GM23248 (cell line): ENCODE measurements at places on chromosomes 2 and 18. TPM values are rescaled to one million over a fixed set of nuclear protein-coding genes. Genes with fewer than 3 reads are reported as not detected.

CSRNP3 gene
- total RNA-seq: 0.43 and 1.1 TPM in 2 replicates

RGPD3 gene
- 0.13 and 0.43 TPM in 2 replicates for total RNA-seq

SOX11 gene
- total RNA-seq: under 0.01 and 0.13 TPM in 2 replicates

CCDC68 gene
- 0.11 TPM in 1 of 2 replicates, not detected in the other for total RNA-seq

CAPN10 gene
- total RNA-seq: 13.3 and 29.5 TPM in 2 replicates

SLC5A7 gene
- not detected in 2 replicates for total RNA-seq

DNA sequence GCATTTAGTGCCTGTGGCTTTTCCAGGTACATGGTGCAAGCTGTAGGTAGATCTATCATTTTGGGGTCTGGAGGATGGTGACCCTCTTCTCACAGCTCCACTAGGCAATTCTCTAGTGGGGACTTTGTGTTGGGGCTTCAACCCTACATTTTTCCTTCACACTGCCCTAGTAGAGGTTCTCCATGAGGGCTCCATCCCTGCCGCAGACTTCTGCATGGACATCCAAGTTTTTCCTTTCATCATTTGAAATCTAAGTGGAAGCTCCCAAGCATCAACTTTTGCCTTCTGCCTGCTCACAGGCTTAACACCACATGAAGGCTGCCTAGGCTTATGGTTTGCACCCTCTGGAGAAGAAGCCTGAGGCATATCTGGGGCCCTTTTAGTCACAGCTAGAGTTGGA, 492.7 kb downstream of the PIK3C3 start:
- no peaks in the 10 kb centered on the region; the same call in none of the 2 replicates for H3K27me3 ChIP-seq
- no peaks in the 10 kb centered on the region for H3K36me3 ChIP-seq
- H3K27ac ChIP-seq: no peak overlapping the region
- no peak overlapping the region for H3K4me3 ChIP-seq
- no peak for DNase-seq

- H3K4me3 ChIP-seq: no peak overlapping the region
- H3K4me1 ChIP-seq: peaks cover 10% of the 10 kb centered on the region
- H3K27me3 ChIP-seq: no peaks in the 10 kb centered on the region
These were observed 13.4 kb downstream of the NPAS2 start for GRCh38 chr2:100833331-100833730.

- no peak for DNase-seq
- H3K27ac ChIP-seq: no peak overlapping the region
- no peak overlapping the region for H3K4me3 ChIP-seq
These were observed 122.0 kb upstream of the COPS8 start for GRCh38 chr2:236963631-236964182.

DNA sequence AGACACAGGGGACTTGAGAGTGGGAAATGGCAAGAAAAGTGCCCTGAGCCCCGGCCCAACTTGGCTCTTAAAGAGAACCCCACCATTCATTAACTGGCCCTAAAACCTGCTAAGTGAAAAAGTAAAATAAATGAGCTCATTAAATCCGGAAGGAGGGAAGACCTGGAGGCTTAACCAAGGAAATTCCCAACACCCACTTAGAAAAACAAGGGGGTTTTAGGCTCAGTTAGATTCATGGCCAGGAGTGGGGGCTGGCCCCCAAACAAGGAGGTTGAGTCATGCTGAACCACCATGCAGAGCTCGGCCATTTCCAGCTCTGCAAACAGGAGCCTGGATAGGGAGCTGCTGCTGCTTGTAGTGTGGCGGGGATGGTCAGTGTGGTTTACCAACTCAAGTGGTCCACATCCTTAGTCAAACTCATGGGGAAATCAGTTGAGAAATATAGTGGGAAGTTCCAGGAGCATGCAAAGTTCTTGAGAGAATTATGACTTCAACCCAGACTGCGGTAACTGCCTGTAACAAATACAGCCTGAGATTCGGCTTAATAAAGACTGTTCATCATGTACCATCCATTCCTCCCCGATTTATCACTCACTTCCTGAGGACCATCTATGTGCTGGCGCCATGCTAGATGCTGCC, 39.7 kb upstream of the MRPL19 start:
- peak overlapping the region; percentile 98 for H3K27ac ChIP-seq
- peak; percentile 62 for DNase-seq
- peaks cover 68% of the 10 kb centered on the region for H3K4me1 ChIP-seq
- no peaks in the 10 kb centered on the region for H3K36me3 ChIP-seq
- H3K4me3 ChIP-seq: peak overlapping the region; percentile 32

DNA sequence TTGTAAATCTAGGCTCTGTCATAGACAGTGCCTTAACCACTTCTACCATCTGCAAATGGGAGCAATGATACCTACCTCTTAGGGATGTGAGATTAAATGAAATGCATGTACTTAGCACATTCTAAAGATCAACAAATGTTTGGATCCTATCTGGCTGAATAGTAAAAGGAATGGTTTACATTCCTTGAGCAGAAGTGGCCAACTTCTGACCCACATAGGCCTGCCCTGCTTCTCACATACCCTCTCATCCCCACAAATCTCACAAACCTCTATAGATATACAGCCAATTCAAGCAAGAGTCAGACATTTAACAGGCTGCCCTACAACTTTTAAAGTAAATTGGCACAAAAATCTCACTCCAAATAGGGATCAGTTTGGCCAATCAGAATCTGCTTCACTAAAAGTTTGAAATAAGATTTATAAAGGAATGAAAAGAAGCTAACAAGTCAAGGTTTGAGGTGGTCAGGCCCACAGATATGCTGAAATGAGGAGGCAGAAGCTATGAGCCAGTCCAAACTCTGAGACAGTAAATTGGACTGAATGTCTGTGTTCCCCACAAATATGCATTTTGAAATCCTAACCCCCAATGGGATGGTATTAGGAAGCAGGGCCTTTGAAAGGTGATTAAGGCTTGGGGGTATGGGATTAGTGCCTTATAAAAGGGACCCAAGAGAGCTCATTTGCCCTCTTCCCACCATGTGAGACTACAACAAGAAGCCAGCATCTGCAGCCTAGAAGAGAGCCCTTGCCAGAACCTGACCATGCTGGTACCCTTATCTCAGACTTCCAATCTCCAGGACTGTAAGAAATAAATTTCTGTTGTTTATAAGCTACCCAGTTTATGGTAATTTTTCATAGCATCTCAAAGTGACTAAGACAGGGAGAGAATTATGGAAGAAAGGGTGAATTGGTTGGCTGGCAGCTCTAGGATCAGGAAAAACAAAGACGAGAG, 227.8 kb upstream of the RBMS1 start:
- no peaks in the 10 kb centered on the region for H3K27me3 ChIP-seq
- H3K4me1 ChIP-seq: peaks cover 19% of the 10 kb centered on the region
- H3K4me3 ChIP-seq: no peak overlapping the region

- H3K27me3 ChIP-seq: no peaks in the 10 kb centered on the region
- H3K36me3 ChIP-seq: no peaks in the 10 kb centered on the region
- no peak for DNase-seq
- H3K27ac ChIP-seq: no peak overlapping the region
These were observed 665.0 kb upstream of the FANCL start for GRCh38 chr2:58906081-58906645.

DNA sequence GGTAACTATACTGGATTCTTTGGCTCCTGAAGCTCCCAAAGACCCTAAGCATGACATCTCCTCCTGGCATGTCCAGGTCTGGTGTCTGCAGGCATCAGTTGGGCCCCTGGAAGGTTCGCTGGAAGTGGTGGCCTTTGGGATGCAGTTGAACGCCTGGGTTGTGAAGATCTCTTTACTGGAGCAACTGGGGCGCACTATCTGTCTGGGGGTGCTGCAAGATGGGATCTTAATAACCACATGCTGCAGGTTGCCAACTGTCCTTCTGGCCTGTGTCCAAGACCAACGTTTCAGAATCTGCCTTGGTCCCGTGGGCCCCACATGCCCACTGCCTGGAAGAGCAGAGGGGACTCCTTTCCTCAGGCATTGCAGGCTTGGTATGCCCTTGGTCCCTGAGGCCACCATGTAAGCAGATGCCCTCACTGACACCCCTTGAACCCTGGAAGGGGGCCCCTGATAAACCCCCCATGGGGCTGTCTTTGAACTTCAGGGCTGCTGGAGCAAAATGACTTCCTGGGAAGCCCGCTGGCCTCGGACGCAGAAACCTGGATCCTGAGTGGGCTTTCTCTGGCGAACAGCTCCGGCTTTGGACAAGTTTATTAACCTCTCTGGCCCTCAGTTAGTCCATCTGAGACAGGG, 101.9 kb downstream of the TWIST2 start:
- no peaks in the 10 kb centered on the region for H3K36me3 ChIP-seq
- no peaks in the 10 kb centered on the region for H3K27me3 ChIP-seq
- DNase-seq: no peak
- H3K27ac ChIP-seq: no peak overlapping the region
- peaks cover 35% of the 10 kb centered on the region for H3K4me1 ChIP-seq

DNA sequence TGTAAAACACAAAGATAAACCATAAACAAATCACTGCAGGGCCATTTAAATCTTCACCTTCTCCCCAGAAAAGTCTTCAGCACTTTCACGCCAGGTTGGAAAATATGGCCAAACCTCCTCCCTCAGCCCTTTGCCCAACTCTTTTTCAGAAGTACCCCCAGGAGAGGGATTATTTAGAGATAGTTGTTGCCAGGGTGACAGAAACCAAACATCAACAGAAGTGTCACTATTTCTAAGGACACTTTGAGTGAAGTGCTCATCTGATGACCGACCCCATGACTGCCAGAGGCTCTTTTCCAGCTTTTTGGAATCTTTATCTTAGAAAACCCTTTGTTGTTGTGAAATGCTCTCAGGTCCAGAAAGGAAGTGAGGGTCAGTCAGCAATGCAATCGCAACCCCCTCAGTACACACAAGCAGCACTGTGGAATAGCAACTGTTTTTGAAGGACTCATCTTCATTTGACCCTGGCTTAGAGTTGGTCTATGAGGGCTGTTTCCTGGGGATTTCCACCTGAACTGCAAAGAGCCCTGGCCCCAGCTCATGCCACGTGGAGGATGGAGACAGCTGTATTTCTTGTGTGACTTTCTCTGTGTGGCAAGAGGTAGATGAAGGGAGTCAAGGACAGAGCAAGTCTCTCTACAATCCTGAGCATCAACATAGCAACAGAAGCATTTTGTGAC, 114.0 kb upstream of the STON1 start:
- H3K36me3 ChIP-seq: no peaks in the 10 kb centered on the region
- H3K27ac ChIP-seq: no peak overlapping the region
- H3K27me3 ChIP-seq: no peaks in the 10 kb centered on the region
- peak; percentile 6 for DNase-seq

DNA sequence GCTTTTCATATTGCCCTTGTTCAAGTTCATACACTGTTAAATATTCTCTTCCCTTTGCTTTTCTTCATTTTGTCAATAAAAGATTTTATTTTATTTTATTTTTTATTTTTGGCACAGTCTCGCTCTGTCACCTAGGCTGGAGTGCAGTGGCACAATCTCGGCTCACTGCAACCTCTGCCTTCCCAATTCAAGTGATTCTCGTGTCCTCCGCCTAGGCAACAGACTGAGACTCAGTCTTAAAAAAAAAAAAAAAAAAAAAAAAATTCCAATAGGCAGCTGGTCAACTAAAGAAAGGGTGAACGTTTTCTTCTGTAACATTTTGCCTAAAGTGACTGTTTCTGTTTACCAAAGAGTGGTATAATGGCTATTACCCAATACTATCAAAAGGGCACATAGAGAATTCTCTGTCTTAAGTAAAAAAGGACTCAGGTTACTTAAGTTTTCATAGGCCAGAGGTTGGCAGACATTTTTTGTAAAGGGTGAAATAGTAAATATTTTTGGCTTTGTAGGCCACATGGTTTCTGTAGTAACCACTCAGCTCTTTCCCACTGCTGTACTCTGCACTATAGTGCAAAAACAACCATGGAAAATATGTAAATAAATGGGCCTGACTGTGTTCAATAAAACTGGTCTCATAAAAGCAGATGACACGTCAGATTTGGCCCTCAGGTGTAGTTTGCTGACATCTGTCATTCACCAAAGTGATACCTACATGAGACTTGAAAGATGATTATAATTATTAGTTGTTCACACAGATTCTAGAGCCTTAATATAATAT, 113.4 kb downstream of the MIB1 start:
- no peak for DNase-seq
- no peak overlapping the region for H3K27ac ChIP-seq
- no peaks in the 10 kb centered on the region; the same call in 1 of the 2 replicates for H3K4me1 ChIP-seq
- H3K36me3 ChIP-seq: peaks cover 19% of the 10 kb centered on the region
- H3K27me3 ChIP-seq: no peaks in the 10 kb centered on the region

DNA sequence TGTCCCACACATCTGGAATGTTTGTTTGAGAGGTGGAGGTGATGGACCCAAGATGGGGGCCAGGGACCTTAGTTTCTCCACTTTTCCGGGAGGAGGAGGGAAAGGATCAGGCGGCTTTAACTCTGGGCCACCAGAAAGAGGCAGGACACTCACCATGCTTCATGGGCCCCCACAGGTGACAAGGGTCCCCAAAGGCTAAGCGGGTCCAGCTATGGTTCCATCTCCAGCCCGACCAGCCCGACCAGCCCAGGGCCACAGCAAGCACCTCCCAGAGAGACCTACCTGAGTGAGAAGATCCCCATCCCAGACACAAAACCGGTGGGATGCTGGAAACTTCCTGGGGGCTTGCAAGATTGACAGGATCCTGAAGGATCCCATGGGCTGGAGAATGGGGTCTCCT, 712 bp downstream of the SLC11A1 start:
- H3K36me3 ChIP-seq: no peaks in the 10 kb centered on the region
- H3K27me3 ChIP-seq: no peaks in the 10 kb centered on the region
- no peaks in the 10 kb centered on the region for H3K4me1 ChIP-seq
- no peak overlapping the region for H3K27ac ChIP-seq

DNA sequence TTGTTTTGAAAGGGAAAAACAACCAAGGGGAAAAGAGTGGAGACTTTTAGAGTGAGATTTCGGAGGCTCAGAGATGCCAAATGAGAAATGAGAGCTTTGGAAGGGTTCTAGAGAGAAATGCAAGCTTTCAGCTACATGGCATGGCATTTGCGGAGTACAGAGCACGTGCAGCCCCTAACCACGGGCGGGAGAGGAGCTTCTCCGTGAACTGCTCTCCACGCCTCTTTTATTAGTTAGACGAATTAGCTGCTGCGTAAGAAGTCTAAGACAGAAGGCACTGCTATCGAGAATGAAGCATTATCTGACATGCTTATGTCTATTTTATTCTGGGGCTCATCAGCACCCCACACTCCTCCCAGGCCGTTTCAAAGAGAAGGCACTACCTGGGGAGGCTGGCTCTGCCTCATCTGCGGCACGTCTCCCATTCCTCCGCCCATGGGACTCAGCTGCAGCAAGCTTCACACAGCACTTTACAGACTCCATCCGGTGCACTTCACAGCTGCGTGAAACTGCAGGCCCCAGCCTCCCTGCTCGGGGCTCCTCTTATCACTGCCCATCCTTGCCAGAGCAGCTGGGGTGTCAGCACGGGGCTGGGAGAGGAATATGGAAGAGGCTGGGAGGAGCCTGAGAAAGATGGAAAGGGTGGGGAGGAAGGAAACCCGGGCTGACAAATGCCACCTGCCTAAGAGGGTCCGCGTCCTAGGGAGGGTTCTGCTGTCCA, 207.3 kb upstream of the APCDD1 start:
- DNase-seq: no peak
- no peak overlapping the region for H3K27ac ChIP-seq
- no peaks in the 10 kb centered on the region for H3K36me3 ChIP-seq
- no peaks in the 10 kb centered on the region for H3K4me1 ChIP-seq
- H3K27me3 ChIP-seq: no peaks in the 10 kb centered on the region

DNA sequence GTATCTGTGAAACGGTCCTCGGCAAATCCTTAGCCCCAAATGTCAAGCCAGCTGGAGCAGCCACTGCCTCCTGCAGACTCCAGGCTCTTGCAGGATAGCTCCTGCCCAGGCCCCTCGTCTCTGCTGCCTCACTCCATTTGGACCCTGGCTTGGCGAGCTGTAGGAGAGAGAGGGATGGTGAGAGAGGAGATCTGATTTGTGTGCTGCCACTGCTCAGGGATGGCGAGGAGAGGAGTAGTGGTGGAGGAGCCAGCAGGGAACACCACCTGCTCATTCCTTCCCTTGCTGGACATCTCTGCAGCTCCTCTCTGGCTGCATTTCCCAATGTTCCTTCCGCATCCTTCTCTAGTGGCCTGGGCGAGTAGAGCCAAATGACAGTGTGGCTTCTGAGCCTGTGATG, 109.1 kb upstream of the NCK2 start:
- no peak overlapping the region for H3K4me3 ChIP-seq
- peaks cover 36% of the 10 kb centered on the region for H3K27me3 ChIP-seq
- DNase-seq: no peak
- no peaks in the 10 kb centered on the region for H3K36me3 ChIP-seq
- H3K4me1 ChIP-seq: no peaks in the 10 kb centered on the region
